ENCODE measurements at places on chromosomes 12 and 14.

- DNase-seq: no peak
Observed at GRCh38 chr14:101126731-101127130, 223.2 kb upstream of the RTL1 start.

DNA sequence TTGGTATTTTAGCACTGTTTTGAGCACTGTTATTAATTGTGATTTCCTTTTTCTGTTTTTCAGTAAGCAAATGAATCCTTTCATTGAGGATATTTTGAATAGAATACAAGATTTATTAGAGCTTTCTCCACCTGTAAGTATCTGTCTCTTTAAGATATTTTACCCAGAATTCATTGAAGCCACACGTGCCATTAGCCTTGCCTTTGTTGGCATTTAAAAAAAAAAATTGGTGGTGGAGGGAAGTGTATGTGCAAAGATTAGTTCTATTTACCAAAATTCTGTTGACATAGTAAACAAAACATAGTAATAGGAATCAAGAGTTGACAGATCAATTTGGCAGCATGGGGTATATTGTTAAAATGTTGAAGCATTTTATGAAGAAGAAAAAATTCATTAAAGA is 23.8 kb downstream of the XPOT start:
- DNase-seq: no peak

GRCh38 chr14:47257013-47257412 is 418.4 kb downstream of the MDGA2 start:
- no peak for DNase-seq

GRCh38 chr14:57831981-57832380 is 33.9 kb downstream of the SLC35F4 start:
- DNase-seq: peak; percentile 73

GRCh38 chr12:108106599-108106998 is 22.5 kb upstream of the WSCD2 start:
- no peak for DNase-seq

DNA sequence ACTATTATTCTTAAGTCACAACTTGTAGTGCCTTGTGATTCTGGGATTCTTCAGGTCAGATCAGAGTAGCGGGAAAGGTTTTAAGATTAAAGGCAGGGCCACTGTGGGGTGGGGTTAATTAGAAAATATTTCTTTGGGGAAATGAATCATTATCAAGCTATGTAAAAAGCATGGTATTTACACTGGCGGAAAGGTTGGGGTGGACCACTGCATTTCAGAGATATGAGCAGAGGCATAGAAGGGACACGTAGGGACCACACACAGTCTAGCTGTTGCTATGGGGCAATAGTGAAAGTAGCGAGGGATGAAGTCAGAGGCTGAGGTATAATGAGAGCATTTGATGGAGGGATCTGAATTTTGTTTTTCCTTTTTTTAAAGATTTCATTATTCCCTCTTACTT is 31.7 kb upstream of the KCNH3 start:
- DNase-seq: no peak

- DNase-seq: no peak
Observed at GRCh38 chr14:25759256-25759655, 709.3 kb upstream of the STXBP6 start.

GRCh38 chr12:89062996-89063395 is 289.3 kb downstream of the DUSP6 start:
- no peak for DNase-seq

- no peak for DNase-seq
Observed at GRCh38 chr12:46436747-46437146, 64.2 kb upstream of the SLC38A2 start.

GRCh38 chr12:59404109-59404650 is 191.6 kb upstream of the SLC16A7 start:
- no peak for DNase-seq

- no peak for DNase-seq
Observed at GRCh38 chr12:132389526-132390286, 60.3 kb upstream of the GALNT9 start.

DNA sequence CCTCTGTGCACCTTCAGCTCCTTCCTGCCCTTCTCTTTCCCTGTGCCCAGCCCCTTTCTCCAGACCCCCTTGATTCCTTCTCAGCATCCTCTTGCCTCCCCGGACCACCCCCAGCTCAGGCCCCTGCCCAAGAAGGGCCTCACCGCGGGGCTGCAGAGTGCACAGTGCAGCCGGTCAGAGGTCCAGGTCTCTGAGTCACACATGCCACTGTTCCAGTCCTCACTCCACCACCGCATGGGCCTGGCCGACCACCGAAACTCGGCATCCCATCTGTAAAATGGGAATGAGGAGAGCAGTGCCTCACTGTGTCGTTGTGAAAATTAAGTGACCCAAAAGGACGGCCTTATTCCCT is 13.3 kb downstream of the BDKRB1 start:
- DNase-seq: no peak

DNA sequence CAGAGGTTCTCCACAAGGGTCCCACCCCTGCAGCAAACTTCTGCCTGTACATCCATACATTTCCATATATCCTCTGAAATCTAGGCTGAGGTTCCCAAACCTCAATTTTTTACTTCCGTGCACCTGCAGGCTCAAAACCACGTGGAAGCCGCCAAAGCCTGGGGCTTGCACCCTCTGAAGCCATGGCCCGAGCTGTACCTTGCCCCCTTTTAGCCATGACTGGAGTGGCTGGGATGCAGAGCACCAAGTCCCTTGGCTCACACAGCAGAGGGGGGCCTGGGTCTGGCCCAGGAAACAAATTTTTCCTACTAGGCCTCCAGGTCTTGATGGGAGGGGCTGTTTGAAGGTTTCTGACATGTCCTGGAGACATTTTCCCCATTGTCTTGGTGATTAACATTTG is 84.4 kb downstream of the FSCB start:
- no peak for DNase-seq

DNA sequence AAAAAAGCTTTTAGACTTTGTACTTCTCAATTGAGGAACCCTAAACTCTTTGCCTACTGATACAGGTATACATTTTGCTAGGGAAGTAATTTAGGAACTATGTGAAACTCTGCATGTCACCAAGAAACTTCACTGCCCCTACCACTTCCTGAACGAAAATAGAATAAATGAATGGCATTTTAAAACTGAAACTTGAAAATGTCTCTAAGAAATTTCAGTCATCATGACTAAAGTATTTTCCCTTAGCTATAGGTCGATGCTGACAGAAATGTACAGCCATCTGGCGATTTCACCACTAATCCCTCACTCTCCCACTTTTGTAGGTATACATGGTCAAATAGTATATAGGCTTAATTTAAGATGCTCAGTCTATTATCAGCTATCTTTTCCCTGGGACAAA is 194.9 kb upstream of the SYT10 start:
- no peak for DNase-seq

DNA sequence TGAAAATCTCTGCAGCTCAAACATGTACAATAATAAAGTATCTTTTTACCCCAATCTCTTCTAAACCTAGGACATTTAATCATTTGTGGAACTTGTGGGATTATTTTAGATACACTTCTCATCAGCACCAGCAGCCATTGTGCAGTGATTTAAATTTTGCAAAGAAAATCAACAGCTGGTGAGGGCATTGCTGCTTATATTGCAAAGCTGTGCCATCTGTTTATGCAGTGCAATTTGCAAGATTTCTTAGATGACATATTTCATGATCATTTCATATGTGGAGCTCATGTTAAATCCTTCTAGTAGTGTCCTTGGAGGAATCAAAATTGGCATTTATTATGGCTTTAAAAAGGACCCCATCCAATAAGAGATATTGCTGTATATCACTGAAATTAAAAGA is 320.7 kb downstream of the BTG1 start:
- DNase-seq: no peak

DNA sequence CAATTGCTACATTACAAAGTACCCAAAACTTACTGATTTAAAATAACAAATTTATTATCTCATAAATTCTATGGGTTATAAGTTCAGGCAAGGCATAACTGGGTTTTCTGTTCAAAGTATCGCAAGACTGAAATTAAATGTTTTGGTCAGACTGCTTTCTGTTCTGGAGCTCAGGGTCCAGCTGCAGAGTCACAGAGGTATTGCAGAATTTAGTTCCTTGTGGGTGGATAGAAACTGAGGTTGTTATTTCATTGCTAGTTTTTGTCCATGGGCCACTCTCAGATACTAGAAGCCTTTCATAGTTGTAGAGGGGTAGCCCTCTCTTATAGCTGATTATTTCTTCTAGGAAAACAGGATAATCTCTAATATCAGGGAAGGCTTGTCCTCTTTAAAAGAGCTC is 467.9 kb downstream of the TRHDE start:
- DNase-seq: no peak

- DNase-seq: peak; percentile 2
Observed at GRCh38 chr12:30795410-30796312, 40.9 kb upstream of the CAPRIN2 start.

DNA sequence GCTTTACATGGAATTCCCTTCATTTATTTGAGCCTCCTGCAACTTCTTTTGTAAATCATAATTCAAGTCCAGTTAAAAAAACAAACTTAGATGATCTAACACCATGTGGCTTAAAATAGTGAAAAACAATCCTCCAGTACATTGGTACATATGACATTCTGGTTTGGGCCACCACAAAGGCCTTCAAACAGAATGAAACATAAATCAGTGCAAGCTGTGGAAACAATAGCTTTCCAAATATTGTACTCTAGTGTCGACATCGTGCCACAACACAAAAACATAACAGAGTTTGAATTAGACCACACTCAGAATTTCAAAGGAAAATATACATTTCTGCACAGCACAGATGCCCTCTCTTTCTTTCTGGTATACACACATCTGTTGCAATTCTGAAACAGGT is 751.3 kb downstream of the SLC6A15 start:
- DNase-seq: no peak

- no peak for DNase-seq
Observed at GRCh38 chr14:34826661-34827060, 48.5 kb downstream of the BAZ1A start.

GRCh38 chr12:39252628-39253027 is 190.3 kb downstream of the KIF21A start:
- DNase-seq: no peak

- DNase-seq: no peak
Observed at GRCh38 chr12:107091381-107091780, 2.0 kb downstream of the CRY1 start.

DNA sequence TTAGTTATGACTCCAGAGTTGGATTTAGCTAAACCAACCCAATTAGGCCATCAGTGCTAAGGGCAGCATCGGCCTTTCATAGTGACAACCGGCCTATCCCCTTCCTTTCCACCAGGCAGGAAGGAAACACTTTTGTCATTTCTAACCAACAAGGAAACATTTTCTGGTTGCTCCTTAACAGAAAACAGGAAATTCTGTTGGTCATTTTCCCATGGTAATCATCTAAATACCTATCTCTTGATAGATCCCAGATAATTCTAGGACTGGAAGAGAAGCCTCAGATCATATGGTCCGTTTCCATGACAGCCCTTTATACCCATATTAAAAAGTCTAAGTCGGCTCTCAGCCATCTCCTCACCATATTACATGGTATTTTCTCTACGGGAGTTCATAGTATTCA is 79.2 kb upstream of the USP44 start:
- no peak for DNase-seq

DNA sequence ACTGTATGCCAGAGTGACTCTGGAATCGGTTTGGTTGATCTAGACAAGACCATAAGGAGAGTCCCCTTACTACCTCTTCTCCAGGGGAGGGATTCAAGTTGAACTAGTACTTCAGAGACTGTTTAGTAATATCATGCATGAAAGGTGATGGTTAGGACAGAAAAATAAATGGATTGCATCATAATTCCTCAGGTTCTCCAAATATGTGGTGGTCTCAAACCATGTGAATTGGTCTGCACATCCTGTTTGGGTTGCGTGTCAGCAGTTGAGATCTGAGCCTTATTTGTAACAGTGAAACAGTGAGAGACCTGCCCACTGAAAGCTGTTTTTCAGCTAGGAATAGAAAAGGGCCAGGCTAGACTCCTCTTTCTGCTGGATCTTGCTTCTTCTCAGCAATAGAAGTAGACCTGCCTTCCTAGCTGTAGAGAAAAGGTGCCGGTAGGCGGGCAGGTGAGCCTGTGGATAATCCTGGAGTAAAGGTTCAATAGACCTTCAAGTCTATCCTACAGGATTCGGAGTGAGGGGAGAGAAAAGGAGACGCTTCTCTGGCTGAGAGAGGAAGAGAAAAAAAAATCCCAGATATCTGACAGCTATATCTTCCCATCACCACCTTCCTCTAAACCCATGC is 258.5 kb upstream of the E2F7 start:
- DNase-seq: no peak

GRCh38 chr14:22613106-22613695 is 15.1 kb downstream of the ABHD4 start:
- DNase-seq: no peak

GRCh38 chr14:64825509-64825908 is 54.2 kb downstream of the SPTB start:
- DNase-seq: no peak

DNA sequence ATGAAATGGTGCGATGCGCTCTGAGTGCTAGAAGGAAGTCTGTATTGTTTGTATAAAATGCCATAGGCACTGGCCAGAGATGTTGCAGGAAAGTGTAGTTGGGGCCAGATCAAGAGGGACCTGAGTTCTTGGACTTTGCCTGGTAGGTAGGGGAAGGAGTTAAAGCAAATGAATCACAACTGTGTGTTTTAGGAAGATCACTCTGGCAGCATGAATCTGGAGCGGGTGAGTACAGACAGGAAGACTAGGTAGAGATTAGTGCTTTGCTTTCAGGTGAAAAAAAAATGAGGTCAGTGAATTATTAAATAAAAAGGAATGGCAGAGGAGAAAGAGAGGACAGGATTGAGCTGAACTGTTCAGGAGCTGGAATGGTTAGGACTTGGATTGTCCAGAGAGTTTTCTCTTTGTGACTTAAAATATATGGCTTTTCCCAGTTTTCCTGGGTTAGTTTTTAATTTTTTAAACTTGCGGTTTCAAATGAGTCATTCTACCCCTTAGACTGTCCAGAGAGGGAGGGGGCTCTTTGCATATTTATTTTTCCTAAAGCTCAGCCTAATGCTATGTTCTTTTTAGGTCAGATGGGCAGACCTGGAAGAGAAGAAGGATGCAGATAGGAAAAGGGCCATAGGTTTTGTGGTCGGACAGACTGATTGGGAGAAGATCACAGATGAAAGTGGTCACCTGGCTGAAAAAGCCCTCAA is 41.1 kb downstream of the PROX2 start:
- no peak for DNase-seq

- DNase-seq: peak; percentile 13
Observed at GRCh38 chr12:44930972-44931600, 55.0 kb upstream of the NELL2 start.

GRCh38 chr12:4177262-4177661 is 96.3 kb upstream of the CCND2 start:
- DNase-seq: no peak

- DNase-seq: no peak
Observed at GRCh38 chr12:121620333-121620891, 5.9 kb upstream of the ORAI1 start.

- no peak for DNase-seq
Observed at GRCh38 chr14:104286086-104286485, 147.7 kb downstream of the KIF26A start.

- no peak for DNase-seq
Observed at GRCh38 chr14:58765418-58765831, 127.7 kb downstream of the DACT1 start.

GRCh38 chr12:11656550-11656949 is 7.1 kb downstream of the ETV6 start:
- DNase-seq: no peak

- no peak for DNase-seq
Observed at GRCh38 chr12:60101715-60102114, 505.9 kb downstream of the SLC16A7 start.

- DNase-seq: no peak
Observed at GRCh38 chr12:65962921-65963861, 138.9 kb downstream of the HMGA2 start.

GRCh38 chr14:84228702-84229101 is 1301.2 kb upstream of the FLRT2 start:
- no peak for DNase-seq

GRCh38 chr14:30994681-30995620 is 30.5 kb upstream of the AP4S1 start:
- DNase-seq: no peak

Data from NCI-H526 treated with DMSO at 0.1 percent for 48 hours (cell line).